COLO829 (cell line): ENCODE measurements at places on chromosomes 12 and 14.

GRCh38 chr12:54372113-54372806, 8.0 kb upstream of the GPR84 start:
- no peak for DNase-seq

DNA sequence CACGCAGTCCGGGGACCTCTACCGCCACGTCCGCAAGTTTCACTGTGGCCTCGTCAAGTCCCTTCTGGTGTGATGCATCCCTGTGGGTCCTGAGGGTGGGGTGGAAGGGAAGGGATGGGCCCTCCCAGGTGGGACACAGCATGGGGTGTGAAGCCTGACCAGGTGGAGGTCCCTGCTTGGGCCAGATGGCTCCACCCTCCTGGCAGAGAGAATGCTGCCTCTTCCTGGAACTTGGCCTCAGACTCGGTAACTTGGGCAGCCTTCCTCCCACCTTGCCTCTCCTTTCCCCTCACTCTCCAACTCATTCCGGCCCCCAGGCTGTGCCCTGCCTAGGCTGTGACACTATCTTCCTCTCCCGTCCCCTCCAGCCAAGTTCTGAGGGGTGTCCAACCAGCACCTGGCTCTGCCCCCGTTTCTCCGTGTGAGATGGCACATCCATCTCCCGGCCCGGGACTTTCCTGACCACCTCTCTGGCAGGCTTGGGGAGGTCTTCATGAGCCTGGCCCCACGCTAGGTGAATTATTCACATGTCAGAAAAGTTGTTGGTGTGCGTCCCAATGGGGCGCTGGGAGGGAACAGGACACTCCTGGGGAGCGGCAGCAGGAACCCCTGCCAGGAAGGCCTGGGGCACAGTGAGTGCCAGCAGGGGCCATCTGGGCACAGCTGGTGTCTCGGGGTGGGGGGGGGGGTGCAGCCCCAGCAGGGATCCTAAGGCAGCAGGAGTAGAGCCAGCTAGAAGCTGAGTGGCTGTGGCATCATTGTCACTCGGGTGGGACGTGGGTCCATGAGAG, 1.7 kb downstream of the ZBTB42 start:
- no peak for DNase-seq

DNA sequence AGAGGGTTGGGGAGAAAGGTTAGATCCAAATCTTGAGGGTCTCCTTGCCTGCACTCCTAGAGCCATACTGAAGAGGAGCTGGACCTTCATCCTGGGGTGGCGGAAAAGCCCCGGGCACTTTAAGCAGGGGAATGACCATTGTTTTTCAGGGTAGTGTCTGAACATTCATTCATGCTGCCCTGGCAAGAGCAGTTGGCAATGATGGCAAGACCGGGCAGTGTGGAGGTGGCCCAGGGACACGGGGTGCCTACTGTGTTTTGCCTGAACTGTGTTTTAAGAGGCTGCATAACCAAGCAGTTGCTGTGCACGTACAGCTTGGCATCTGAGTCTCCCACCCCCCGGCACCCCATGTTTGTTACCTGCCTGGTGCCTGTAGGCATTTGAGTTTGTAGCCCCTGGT, 14.7 kb downstream of the TPCN1 start:
- no peak for DNase-seq

GRCh38 chr12:117501076-117501869, 139.8 kb upstream of the NOS1 start:
- DNase-seq, result no peak

DNA sequence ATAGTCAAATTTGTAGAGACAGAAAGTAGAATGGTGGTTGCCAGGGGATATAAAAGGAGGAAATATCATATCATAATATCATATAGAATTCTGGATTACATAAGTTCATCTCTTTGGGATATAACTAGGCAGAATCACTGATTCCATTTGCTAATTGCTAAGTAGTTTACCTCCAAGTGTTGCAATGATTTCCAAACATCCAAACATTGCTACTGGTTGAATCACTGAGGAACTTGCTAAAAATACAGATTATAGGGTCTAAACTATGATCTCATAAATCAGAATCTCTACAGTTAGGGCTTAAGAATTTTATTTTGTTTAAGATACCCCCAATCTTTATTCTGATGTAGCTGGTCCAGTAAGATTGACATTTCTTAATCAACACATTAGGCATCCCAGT, 16.1 kb upstream of the TAS2R42 start:
- DNase-seq, result no peak

DNA sequence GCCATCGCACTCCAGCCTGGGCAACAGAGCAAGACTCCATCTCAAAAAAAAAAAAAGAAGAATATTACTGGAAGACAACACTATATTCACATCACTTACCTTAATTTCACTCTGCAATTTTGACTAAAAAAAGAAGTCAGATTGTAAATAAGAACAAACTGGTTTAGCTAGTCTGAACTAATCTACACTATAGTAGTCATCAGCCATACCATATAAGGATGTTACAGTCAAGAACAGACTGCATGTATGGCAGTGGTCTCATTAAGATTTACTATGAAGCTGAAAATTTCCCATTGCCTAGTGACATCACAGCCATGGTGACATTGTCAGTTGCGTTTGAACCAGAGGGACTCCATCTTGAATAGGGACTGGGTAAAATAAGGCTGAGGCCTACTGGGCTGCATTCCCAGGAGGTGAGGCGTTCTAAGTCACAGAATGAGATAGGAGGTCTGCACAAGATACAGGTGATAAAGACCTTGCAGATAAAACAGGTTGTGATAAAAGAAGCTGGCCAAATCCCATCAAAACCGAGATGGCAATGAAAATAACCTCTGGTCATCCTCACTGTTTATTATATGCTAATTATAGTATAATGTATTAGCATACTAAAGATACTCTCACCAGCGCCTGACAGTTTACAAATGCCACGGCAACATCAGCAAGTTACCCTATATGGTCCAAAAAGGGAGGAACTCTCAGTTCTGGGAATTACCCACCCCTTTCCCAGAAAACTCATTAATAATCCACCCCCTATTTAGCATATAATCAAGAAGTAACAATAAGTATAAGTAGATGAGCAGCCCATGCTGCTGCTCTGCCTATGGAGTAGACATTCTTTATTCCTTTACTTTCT, 51.2 kb downstream of the OSBPL8 start:
- DNase-seq, result no peak

GRCh38 chr14:73748858-73749357, 34.7 kb upstream of the PNMA1 start:
- no peak for DNase-seq

GRCh38 chr12:91368613-91369012, 186.0 kb upstream of the DCN start:
- DNase-seq, result no peak

- DNase-seq, result no peak
Observed at GRCh38 chr14:56244138-56244789, 126.1 kb downstream of the PELI2 start.

- no peak for DNase-seq
Observed at GRCh38 chr12:123949770-123950165, 22.9 kb downstream of the CCDC92 start.

DNA sequence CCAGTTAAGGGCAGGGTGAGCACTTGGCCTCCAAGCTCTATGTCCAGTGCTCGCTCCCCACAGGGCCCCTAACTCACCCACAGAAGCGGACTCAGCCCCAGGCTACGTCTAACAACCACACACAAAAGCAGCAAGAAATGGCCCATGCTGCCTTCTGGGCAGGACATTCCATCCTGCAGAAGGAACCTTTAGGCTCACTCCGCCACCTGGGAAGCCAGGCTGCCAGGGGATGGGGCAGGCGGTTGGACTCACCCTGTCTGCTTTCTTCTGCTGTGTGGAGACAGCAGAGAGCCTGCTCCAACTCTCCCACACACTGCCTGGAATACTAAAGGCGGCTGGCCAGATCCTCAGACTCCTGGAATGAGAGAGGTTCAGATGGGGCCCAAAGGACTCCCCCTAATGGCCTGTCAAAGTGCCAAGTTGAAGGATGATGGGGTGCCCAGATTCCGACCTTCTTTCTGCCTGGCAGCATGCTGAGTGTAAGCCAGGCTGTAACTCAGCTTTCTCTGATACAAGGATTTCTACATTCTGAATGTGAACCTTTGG, 27.7 kb upstream of the BLTP3B start:
- no peak for DNase-seq

DNA sequence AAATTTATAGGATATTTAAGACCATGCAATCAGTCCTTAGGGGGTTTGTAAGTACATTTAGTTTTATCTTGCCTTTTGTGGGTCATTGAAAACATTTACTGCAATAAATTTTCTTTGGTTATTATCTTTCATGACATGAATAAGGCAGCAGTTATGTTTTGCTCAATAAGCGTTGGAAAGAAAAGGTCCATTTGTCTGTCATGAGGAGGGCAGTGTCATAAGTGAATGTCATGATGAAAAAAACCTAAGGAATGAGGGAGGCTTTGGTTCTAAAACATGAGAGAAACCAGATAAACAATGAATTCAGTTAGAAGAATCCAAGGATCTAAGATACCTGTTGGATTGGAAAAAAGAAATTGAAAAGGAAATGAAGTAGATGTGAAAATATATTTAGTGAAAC, 209.4 kb downstream of the NAV3 start:
- no peak for DNase-seq

DNA sequence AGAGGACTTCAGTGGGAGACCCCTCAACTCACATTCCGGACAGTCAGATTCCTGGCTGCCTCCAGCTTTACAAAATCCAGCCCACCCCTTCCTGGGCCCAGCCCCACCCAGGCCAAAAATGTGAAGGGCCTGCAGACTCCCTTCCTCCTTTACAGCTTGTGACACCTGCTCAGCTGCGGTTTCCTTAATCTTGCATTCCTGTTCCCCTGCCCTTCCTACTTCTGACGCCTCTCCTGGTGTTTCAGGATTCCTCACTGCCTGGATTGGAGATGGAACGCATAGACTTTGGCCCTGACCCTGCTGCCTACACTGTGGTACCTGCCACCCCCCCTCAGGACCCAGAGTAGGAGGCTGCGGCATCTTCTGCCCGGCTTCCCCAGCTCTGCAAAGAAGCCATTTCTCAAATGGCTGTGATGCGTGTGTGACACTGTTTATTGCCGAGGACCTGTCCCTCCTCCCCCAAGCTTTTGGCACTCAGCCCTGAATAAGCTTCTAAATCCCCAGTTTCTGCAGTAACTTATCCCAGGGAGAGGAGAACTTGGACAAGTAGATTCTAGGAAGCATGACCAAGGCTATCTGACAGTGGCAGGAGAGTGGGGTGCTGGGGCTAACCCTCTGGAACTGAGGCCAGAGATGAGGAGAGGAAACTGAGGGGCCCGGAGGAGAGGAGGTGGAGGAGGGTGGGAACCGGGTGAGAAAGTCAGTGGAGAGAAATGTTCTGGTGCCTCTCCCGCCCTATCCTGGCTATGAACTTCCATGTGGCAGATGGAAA, 24.9 kb upstream of the BCDIN3D start:
- no peak for DNase-seq

GRCh38 chr12:116595186-116595585, 36.0 kb downstream of the MAP1LC3B2 start:
- no peak for DNase-seq

- no peak for DNase-seq
Observed at GRCh38 chr12:116392061-116392460, 114.6 kb upstream of the MED13L start.

DNA sequence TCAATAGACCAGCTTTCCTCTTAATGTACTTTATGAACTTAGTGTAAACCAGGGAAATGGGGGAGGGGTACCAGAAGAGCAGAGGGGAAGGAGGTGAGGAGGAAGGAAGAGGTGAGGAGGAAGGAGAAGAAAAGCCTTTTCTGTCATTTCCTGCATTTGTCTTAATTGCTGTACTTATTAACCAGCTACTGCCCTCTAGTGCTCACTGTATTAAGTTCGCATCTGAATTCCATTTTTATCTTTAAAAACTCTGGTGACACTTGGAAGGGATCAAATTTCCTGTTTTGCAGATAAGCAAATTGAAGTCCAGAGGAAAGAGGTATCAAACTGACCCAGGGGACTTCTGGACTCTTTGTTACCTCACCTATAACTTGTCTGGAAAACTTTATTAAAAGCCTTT, 22.2 kb downstream of the MANSC1 start:
- peak; percentile 66 for DNase-seq

DNA sequence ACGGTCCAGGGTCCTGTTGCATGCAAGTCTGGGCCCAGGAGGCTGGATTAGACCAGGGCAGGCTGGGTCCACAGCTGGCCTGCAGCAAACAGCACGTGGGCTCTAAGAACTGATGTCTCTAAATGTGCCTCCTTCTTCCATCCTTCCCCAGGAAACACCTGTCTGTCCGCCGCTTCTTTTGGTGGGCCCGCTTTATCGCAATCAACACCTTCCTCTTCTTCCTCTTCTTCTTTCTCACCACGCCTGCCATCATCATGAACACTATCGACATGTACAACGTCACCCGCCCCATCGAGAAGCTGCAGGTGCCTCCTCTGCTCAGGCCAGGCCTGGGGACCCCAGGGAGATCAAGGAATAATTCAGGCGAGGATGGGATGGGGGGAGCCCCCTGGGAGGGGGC, 28.3 kb downstream of the NGB start:
- DNase-seq, result no peak

DNA sequence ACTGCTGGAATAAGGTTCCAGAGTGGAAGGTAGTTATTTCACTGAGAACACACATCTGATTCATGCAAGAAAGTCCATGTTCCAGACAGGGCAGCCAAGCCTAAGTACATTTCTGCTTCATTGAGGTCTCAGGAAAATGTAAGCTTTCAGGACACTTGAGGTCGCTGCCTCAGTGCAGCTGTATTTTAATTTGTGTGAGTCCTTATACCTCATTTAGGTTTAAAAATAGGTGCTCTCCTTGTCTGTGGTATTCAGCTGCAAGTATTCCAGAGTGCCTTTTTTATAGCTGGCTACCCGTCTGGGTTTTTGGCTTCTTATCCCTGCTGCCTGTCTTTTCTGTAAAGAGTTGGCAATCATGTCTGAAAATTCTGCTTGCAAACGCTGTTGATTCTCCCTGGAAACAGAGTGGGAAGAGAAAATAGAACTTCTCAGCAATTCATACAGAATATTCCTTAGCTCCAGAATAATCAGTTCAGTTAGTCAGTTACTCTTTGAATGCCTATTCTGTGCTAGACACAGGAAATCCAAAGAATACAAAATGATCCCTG, 45.3 kb upstream of the PLBD1 start:
- DNase-seq, result no peak

- no peak for DNase-seq
Observed at GRCh38 chr12:104823985-104824461, 134.1 kb downstream of the SLC41A2 start.

DNA sequence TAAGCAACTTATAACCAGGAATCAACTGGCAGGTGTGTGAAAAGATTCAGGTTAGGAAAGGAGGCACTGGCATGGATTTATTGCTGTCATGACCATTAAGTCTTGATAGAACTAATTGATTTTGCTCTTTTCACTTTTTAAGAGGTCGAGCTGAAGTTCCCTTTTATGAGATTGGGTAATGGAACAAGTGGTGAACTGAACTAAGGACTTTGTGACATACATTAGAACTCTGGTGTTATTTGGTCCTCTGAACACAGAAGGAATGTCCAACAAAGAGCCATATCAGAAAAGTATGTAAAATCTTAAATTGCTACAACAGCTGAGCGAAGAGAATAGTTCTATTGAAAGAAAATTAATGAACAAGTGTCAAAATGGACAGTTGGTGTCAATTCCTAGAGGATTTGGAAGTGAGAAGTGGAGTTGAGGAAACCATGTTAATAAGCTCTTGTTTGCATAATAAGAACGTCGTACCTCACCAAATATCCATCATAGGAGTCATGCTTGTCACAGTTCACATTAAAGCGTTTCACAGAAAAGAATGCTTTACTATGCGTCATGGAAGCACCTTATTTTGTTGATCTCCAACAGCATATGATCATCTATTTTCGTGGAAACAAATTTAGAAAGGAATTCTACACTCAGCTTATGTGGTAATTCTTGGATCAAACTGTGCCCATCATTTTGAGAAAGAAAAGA, 8.4 kb upstream of the MYF6 start:
- no peak for DNase-seq

- no peak for DNase-seq
Observed at GRCh38 chr12:62933220-62933601, 1.7 kb downstream of the PPM1H start.
